ENCODE measurements at places on chromosomes 2 and 18. TPM values are rescaled to one million over a fixed set of nuclear protein-coding genes. Genes with fewer than 3 reads are reported as not detected.

The FBLN7 gene
- 11.9 TPM for polyA plus RNA-seq

The COL5A2 gene
- polyA plus RNA-seq, result 133 TPM

The CSRNP3 gene
- 10.5 TPM for polyA plus RNA-seq

The PPP4R3B gene
- 82.9 TPM for polyA plus RNA-seq

The PCARE gene
- 0.19 TPM for polyA plus RNA-seq

DNA sequence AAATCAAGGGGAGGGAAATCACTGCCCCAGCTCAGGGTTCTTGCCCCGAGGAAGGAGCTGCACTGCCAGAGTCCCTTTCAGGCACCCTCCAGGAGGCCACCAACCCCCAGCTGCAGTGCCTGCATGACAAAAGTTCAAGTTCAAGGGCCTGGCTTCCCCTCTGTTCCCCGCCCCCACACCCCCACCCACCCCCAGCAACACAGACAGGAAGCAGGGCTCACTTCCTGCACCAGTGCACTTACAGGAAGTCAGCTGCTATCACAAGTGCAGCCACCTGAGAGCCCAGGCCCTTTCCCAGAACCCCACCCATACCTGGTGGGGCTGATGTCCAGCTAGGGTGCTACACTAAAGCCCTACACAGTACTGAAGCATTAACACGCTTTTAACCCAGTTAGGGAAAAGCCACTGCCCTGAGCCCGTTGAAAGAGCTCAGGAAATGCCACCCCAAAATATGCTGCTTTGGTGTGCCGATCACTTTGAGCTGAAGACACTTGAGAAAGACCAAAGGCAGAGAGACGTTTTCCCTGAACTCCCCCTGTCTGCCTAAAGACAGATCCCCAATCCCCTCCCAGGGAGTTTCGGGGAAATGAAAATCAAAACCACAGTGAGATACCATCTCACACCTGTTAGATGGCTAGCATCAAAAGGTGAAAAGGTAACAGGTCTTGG is 109.9 kb upstream of the CAB39 start:
- DNase-seq, result no peak

- no peak for DNase-seq
Observed at GRCh38 chr2:82636402-82637020, 1822.6 kb downstream of the SUCLG1 start.

- no peak for DNase-seq
Observed at GRCh38 chr18:13420969-13421686, 202.6 kb downstream of the LDLRAD4 start.

- no peak for DNase-seq
Observed at GRCh38 chr18:45040879-45041278, 360.2 kb downstream of the SETBP1 start.

- DNase-seq, result no peak
Observed at GRCh38 chr18:33664241-33664874, 86.3 kb downstream of the ASXL3 start.

The UGT1A6 gene
- polyA plus RNA-seq, result 4.3 TPM

- no peak for DNase-seq
Observed at GRCh38 chr2:144596073-144596871, 76.4 kb upstream of the ZEB2 start.

- no peak for DNase-seq
Observed at GRCh38 chr2:240124651-240125030, 11.5 kb downstream of the COPS9 start.

GRCh38 chr2:156319811-156320485 is 12.6 kb downstream of the NR4A2 start:
- no peak for DNase-seq

GRCh38 chr18:36355511-36355910 is 58.0 kb downstream of the FHOD3 start:
- no peak for DNase-seq

DNA sequence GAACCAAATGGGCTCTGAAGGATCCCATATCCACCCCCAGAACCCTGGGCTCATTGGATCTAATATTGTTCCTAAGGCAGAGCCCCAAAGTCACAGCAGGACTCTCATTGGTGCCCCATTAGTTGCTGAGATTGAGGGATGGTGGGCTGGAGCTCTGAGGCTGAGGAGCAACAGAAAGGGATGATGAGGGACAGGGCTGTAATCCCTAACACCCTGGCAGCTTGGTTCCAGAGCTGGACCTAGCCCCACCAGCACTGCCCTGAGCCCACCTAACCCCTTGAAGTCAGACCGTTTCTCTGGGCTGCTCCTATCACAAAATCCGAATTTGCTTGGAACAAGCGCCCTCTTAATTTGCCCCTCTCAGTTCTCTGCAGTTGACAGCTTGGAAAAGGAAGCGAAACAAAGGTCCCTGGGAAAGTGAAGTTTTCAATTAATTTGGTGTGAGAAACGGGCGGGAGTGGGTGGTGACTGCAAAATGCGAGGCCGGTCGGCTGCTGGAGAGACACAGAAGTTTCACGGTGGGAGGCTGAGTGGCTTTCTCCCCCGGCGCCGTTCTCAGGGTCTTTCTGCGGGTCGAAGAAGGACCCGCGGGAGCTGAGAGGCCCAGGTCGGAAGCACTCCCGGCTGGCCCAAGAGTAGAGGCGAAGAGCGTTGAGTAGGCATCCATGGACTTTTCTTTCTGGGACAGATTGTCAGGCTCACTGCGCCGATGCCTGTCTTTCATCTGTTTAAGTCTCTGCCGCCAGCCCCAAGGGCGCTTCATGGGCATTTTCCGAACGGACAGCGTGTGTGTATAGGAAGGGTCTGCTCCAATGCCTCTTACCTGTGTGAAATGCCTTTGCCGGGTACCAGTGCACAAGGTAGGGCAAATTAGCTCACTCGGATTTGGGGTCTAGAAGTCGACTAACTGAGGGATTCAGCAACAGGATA is 927 bp upstream of the HOXD13 start:
- DNase-seq, result no peak

- DNase-seq, result no peak
Observed at GRCh38 chr2:219426068-219426443, 7.9 kb downstream of the DES start.

GRCh38 chr18:74836296-74837139 is 238.8 kb downstream of the ZNF407 start:
- no peak for DNase-seq

The MATN3 gene
- 3.5 TPM for polyA plus RNA-seq

The MAP2 gene
- 32.2 TPM for polyA plus RNA-seq

DNA sequence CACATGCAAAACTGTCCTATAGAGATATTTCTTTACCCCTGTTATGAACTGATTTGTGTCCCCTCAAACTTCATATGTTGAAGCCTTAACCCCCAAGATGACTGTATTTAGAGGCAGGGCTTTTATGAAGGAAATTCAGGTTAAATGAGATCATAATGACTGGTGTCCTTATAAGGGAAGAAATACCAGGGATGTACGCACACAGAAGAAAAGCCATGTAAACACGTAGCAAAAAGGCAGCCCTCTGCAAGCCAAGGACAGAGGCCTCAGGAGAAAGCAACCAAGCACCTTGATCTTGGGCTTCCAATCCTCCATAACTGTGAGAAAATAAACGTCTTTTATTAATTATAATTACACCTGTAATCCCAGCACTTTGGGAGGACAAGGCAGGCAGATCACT is 101.3 kb upstream of the NDUFV2 start:
- DNase-seq, result no peak

GRCh38 chr18:5415031-5415430 is 119.5 kb upstream of the ZBTB14 start:
- DNase-seq, result no peak

DNA sequence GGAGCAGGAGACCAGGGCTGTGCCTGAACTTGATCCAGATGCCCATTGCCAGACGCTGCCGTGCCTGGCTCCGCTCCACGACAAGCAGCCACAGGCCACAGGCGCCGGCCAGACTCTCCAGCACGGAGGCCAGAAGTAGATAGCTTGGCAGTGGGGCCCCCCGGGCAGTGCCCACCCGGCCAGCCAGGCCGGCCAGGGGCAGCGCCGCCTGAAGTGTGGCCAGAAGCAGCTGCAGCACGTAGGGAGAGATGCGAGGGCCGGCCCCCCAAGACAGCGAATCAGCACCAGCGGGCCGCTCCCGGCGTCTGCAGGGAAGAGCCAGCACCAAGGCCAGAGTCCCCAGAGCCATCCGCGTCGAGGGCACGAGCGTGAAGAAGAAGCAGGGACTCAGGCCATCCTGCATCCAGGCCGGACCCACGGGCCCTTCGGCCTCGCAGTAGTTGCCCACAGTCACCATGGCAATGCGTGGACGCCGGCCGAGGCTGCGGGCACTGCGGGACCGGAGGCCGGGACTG is 484 bp downstream of the ABCB6 start:
- no peak for DNase-seq

- DNase-seq, result no peak
Observed at GRCh38 chr2:64478502-64479230, 24.7 kb downstream of the LGALSL start.

The RAB17 gene
- 22.9 TPM for polyA plus RNA-seq

The CCDC142 gene
- 16.1 TPM for polyA plus RNA-seq

The MARCHF4 gene
- polyA plus RNA-seq, result 0.06 TPM

- DNase-seq, result no peak
Observed at GRCh38 chr2:187091664-187092063, 242.7 kb upstream of the ZSWIM2 start.

- DNase-seq, result peak; percentile 88
Observed at GRCh38 chr2:7026742-7027141, 109.5 kb downstream of the RNF144A start.

- no peak for DNase-seq
Observed at GRCh38 chr18:34746614-34747013, 36.5 kb downstream of the DTNA start.

The CROCC2 gene
- 0.05 TPM for polyA plus RNA-seq

DNA sequence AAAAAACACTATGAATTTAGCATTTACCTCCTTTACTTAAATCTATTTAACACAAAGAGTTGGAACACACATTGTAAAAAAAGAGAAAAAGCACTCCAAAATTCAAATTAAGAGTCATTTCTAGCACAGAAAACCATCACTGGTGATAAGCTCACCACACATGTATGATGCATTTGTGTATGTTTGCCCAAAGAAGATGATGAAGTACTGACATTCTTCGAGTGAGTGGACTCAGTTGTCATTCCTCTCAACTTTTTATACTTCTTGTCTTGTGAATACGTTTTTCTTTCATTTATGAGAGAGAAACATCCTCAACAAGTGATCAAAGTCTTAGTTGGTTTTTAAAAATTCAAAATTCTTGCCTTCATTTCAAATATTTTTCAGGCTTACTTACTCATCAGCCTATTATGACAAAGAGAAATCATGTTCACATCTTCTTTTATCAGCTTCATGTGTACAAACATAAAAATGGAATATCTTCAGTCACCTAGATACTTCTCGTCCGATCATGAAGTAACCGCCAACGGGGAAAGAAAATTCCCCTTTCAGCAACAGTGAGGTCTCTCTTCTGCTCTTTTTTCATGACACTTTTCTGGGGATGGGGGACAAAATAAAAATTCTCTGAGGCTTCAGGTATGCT is 1.5 kb downstream of the DSEL start:
- no peak for DNase-seq

The KHK gene
- 55.3 TPM for polyA plus RNA-seq

DNA sequence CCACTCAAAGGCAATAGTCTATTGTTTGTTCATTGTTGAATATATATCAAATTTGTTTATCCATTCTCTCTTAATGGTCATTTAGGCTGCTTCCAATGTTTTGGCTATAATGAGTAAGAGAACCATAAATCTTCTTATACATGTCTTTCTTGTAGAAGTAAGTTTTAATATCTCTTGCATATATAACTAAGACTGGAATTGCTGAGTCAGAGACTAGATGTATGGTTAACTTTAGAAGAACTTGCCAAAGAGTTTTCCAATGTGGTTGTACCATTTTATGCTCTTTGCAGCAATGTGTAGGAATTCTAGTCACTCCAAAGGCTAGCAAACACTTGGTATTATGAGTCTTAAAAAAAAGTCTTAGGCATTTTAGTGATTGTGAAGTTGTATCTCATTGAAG is 610.0 kb upstream of the GCFC2 start:
- no peak for DNase-seq

The UNC80 gene
- polyA plus RNA-seq, result 2.0 TPM

The STEAP3 gene
- polyA plus RNA-seq, result 1.5 TPM

- DNase-seq, result no peak
Observed at GRCh38 chr2:236967499-236967783, 118.2 kb upstream of the COPS8 start.

The NUP35 gene
- 21.8 TPM for polyA plus RNA-seq

The IL36B gene
- not detected for polyA plus RNA-seq

DNA sequence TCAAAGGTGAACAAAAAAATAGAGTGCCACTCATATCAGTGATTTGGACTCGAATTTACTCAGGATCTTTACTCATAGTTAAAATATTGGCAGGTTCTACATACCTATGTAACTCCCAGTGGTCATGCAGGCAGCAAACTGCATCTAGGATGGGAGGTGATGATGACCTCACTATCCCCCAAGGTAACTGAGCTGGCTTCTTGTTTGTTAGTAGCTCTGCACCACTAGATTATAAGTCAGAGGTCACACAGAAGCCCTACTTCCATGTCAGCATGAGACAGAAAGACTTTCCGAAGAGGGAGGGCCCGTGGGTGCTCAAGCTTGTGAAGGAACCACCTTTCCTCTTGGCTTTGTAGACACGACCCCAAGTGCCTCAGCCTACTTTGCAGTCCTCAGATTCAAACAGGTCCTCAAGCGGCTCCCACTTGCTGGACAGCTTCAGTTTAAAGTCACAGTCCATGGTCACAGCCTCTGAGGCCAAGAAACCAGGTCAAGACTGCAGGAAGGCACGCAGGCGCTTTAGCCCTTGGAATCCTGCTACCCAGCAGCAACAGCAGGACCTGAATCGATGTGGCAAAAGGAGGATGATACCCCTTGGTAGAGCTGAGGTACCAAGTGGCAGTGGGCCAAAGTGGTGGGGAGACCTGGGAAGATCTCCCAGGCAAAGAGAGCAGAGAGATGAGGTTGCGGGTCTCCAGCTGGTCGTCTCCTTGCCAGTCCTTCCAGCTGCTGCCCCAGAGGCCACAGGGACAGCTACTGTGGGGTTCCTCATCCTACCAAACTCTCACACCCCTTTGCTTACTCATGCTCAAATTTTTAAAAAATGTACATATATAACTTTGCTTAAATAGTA is 4.3 kb downstream of the NTSR2 start:
- no peak for DNase-seq

The NTSR2 gene
- polyA plus RNA-seq, result not detected

The CAVIN2 gene
- 44.5 TPM for polyA plus RNA-seq

DNA sequence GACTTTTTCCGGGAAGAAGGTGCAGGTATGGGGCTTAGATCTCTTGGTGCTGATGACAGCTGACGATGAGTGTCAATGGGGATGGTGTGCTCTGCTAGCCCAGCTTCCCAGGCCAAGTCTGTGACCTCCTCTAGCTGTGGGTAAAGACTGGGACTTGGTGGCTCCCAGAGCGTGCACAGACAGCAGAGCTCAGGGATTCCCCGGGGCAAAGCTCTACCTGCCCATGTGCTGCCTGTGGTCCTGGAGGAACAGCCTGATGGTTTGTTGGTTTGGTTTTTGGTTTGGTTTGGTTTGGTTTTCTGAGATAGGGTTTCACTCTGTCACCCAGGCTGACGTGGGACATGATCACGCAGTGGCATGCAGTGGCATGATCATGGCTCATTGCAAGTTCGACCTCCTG is 19.2 kb downstream of the ATP6V1B1 start:
- DNase-seq, result no peak

Data from renal cortex interstitium (tissue), 15 donors.